Glomerular endothelial cell (primary cell): ENCODE measurements at places on chromosomes 4 and X.

DNA sequence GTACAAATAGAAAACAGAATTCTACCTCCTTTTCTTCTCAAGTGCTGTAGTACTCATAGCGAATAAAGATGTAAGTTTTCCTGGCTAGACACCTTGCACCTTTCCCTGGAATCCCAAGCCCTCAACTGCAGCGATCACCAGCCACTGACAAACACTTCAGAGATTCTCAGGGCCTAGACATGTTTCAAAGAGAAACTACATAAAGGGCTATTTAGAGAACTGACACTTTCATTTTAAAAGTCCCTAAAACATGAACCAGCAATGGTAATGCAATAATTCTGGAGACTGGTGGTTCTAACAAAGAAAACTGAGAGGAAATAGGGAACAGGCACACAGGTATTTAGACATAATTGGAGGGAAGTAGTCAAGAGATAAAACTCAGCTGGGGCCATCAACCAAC, 35.7 kb downstream of the FANCB start:
- DNase-seq, result no peak

DNA sequence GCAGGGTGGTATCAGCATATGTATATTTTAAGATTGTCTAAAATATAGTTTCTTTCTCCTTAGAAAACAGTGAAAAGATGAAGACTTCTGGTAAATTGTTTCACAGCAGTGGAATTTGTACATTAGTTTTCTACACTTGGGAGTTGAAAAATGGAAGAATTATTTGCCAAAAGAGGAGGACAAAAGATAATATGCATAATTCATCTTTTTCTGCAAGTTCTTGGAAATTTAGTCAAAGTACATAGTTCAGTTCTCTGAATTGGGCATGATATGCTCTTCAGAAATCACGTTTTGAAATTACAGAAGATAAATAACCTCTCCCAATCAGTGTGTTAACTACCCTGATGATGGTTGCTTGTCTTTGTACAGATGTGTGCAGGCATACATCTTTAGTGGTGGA, 47.0 kb downstream of the RBPJ start:
- DNase-seq, result no peak

GRCh38 chr4:52358883-52359321, 300.2 kb downstream of the USP46 start:
- no peak for DNase-seq

DNA sequence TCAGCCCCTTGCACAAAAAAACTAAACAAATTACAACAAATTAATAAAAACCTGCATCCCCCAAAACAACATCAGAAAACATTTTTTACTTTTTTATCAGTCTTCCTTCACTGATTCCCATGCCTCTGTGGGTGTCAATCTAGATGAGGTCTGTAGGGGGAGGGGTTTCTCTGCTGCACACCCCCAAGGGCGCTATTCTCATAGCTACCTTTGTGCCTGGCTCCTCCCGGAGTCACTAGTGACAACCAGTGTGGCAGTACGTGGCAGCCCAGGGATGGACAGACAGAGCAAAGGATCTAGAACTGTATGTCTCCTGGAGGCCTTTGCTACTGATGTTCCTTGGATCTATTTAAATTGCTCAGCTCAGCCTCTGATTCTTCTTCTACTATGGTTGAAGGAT, 228.1 kb upstream of the ANXA3 start:
- DNase-seq, result no peak

- DNase-seq, result no peak
Observed at GRCh38 chr4:78777576-78777940, 1.4 kb downstream of the BMP2K start.

DNA sequence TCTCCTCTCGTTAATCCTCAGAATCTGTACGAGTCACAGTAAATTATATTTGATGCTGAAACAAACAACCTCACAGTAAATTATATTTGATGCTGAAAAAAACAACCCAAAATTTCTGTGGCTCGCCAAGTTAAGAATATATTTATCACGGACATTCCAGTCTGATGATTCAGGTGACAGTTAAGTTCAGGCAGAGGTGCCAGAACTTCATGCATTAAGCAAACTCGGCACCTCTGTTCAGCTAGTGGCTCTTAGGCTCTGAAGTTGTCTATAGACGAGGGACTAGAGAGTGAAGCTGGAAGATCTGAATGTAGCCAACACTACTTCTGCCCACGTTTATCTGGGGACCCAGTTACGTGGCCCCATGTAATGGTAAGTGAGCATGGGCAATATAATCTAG, 132.2 kb upstream of the AGA start:
- no peak for DNase-seq

DNA sequence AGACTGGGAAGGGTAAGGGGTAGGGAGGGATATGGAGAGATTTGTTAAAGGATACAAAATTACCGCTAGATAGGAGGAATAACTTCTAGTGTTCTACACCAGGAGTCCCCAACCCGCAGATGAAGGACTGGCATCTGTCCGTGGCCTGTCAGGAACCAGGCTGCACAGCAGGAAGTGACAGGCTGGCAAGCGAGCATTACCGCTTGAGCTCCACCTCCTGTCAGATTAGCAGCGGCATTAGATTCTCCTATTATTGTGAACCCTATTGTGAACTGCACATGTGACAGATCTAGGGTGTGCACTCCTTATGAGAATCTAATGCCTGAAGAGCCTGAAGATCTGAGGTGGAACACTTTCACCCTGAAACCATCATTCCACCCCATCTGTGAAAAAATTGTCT, 27.9 kb upstream of the BBS7 start:
- no peak for DNase-seq

- no peak for DNase-seq
Observed at GRCh38 chr4:172683021-172683420, 485.6 kb upstream of the GALNT7 start.

DNA sequence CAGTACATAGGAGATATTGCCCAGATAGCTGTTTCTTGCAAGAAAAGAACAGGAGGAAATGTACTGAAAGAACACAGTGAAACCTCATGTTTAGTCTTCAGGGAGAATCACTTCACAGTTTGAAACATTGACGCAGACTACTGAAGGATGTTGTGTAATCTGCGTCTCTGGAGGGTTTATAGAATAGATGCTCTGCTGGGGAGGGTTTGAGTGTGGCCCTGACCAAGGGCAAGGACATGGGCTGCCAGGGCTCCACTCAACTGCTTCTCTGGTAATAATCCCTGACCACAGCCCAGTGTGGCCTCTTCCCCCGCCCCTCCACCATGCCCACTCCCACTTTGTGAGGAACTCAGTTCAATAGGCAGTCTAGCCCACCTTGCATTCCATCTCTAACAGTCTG, 15.8 kb upstream of the ACE2 start:
- no peak for DNase-seq

- no peak for DNase-seq
Observed at GRCh38 chr4:183347566-183347965, 25.3 kb upstream of the CLDN24 start.

GRCh38 chr4:100417565-100417964, 100.3 kb downstream of the EMCN start:
- no peak for DNase-seq

DNA sequence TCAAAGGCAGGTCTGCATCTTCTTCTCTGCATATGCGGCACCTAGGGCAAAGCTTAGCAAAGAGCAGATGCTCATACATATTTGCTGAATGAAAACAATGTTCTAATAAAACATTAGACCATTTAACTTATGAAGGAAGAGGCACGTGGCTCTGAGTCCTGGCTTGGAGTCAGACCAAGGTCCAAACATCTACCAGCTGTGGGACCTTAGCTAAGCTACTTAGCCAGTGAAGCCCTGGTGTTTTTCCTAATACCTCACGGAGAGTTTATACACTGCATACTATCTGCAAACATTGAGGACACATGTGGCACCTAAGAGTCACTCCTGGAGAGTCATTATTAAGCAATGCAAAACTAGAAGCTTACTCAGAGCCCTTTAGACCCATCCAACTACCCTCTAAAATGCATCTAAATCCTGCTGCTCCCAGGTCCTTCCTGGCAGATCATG, 9.0 kb downstream of the PDGFC start:
- no peak for DNase-seq

- no peak for DNase-seq
Observed at GRCh38 chr4:23828020-23828715, 61.7 kb downstream of the PPARGC1A start.

GRCh38 chr4:150256225-150256620, 178.0 kb downstream of the DCLK2 start:
- DNase-seq, result no peak

DNA sequence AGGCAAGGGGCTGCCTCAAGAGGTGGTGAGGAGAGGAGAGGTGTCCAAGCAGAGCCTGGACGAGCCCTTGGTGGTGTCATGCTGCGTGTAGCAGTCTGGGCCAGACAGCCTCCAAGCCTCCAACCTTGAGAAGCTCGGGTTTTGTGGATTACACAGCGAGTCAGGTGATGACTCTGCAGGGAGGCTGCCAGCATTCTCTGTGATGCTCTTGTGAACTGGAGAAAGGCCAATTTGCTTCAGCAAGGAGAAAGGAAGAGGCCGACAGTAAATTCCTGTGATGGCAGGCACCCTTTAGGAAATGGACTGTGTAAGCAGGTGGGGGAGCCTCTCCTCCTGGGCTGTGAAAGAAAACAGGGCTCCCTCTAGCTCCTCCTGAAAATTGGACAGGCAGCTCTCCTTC, 36.0 kb upstream of the CD99L2 start:
- DNase-seq, result no peak

- DNase-seq, result no peak
Observed at GRCh38 chrX:154482786-154483185, 3.6 kb downstream of the UBL4A start.

DNA sequence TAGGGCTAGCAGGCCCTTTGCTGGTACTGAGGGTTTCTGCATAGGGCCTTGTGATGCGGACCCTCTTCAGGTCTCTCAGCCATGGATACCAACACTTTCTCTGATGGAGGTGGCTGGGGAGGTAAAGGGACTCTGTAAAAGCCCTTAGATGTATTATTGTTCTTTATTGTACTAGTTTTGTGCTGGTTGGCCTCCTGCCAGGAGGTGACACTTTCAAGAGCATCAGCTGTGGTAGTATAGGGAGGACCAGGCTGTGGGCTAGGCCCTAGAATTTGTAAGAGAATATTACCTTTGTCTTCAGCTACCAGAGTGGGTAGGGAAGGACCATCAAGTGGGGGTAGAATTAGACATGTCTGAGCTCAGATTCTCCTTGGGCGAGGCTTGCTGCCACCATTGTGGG, 936.3 kb downstream of the CENPC start:
- no peak for DNase-seq

DNA sequence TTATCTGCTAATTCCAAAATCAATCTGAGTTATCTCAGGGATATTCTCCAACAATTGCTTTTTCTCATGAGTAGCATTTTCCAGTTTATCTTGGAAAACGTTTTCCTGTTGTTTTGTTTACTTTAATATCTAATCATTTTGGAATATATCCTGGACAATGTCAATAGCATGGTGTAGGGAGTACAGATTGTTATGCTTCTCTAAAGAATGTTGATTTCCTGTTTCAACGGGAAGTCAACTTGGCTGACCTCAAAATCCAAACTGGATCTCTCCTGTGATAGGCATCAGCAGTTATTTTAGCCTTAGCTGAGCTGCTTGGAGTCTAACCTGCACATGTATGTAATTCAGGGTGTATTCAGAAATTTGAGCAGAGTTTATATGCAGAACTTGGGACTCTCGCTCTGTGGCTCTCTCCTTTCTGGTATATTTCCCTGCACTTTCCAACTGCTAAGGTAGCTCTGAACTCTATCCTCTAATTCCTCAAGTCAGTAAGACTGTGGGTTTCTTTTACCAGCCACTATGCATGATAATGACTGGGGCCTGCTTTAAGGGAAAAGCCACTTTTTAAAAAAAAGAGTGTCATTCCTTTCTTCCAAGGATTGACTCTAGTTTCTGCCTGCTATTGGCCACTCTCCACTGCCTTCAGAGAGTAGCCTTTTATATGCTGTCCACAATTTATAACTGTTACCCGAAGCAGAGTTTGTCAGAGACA, 7.7 kb downstream of the PRSS48 start:
- peak; percentile 58 for DNase-seq

GRCh38 chr4:53191997-53192396, 173.9 kb downstream of the SCFD2 start:
- DNase-seq, result no peak

DNA sequence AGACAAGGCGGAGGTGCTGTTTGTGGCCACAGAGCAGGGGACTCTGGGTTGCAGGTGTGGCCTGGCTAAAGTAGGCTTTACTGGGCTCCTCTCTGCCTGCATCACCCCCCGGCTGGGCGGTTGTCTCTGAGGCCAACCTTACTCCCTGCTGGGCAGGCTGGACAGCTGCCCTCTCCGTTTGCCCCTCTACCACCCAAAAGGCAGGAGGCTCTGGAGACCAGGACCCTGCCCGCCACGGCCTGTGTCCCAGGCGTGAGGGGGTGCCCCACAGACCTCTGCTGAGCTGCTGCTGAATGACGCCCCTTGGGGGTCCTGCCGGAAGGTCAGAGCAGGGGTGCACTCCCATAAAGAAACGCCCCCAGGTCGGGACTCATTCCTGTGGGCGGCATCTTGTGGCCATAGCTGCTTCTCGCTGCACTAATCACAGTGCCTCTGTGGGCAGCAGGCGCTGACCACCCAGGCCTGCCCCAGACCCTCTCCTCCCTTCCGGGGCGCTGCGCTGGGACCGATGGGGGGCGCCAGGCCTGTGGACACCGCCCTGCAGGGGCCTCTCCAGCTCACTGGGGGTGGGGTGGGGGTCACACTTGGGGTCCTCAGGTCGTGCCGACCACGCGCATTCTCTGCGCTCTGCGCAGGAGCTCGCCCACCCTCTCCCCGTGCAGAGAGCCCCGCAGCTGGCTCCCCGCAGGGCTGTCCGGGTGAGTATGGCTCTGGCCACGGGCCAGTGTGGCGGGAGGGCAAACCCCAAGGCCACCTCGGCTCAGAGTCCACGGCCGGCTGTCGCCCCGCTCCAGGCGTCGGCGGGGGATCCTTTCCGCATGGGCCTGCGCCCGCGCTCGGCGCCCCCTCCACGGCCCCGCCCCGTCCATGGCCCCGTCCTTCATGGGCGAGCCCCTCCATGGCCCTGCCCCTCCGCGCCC, 920 bp downstream of the HTT-AS start:
- DNase-seq, result no peak

- no peak for DNase-seq
Observed at GRCh38 chrX:74536152-74536831, 78.1 kb downstream of the RLIM start.

DNA sequence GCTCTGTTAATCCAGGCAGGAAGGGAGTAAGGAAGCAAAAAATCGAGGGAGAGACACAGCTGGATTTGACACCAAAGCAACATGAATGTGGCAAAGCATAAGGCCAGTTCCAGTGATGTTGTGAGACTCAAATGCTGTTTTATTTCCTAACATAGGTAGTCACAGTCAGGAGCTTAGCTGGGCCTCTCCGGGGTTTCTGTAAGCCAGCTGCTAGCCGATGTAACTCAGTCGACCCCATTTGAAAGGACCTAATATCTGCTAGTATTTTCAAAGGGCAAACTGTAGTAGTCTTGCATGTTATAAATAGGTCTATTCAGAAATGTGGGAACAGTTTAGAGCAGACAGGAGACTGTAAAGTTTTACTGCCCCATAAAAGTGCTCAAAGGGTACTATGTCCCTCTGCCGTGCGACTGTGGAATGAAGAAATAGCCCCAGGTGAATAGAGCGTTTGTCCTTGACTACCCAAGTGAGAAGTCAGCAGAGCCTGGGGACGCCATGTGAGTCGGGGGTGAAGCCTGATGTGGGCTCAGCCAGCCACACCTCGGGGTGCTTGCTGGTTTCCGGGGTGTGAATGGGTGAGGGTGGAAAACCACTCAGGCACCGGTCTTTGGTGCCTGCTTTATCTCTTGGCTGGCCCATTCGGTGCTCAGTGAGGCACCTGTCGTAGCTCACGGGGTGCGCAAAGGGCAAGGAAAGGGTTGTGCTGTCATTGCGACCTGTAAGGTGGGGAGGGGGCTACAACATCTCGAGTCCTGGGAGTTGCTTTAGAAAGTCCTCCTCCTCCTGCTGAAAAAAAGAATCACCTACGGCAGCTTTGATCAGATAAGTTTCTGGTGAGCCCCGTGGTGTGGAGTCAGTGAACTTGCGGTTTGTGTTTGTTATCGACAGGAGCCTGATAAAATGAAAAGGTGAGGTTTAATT, 745 bp downstream of the TRIM2 start:
- no peak for DNase-seq
